ENCODE measurements at places on chromosomes 1 and 21.

DNA sequence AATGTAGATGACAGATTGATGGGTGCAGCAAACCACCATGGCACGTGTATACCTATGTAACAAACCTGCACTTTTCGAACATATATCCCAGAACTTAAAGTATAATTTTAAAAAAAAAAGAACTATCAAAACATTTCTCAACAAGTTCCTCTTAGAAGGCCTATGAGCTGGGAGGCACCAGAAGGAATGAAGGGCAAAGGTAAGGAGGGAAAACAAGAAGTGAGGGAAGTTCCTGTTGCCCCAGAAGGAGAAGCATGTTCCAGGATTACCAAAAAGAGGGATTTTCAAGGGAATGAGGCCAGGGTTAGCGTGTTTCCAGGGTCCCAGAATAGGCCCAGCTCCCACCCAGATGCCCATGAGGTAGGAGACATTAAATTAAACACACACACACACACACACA is 361.0 kb downstream of the SETD4 start:
- DNase-seq = no peak

- DNase-seq = no peak
Measured at GRCh38 chr1:207888652-207889051, 22.3 kb downstream of the CD34 start.

DNA sequence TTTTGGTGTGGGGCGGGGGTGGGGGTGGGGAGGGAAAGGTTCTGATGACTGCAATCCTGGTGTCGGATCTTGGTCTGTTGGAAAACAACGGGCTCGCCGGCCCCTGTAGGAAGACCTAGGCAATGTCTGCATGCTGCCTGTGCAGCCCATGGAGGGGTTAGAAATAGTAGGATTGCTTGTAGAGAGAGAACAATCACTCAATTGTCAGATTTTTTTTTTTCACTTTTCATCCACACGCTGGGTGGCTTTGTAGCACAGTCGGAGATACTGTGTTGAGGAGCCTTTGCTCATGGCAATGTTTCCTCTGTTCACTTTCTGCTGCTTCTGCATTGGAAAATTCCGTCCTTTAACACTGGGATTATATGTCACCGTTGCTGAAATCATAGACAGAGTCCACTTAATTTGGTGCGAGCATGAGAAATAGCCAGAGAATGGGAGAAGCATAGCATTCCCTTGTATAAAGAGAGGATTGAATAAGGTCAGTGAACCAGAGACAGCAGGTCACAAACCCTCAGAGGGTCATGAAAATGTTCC is 107.5 kb downstream of the MRPS6 start:
- no peak for DNase-seq

DNA sequence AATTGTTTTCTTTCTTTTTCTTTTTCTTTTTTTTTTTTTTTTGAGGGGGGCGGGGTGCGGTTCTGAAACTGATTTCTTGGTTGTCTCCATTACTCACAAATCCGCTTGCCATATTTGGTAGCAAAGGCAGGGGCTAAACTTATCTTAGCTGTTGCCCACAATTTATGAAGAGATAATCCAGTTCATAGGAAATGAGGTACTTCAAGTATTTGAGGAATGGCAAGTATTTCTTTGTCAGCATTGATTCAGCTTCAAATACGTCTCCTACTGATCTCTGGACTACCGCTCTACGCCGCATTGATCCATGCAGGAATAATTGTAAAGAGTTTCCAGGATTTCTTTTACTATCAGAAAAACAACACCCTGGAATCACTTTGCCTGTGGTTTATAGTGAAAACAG is 289.2 kb upstream of the DPYD start:
- no peak for DNase-seq

GRCh38 chr1:230399321-230400006 is 26.7 kb downstream of the PGBD5 start:
- DNase-seq = no peak

Data from naive thymus-derived CD4-positive, alpha-beta T cell (primary cell).